ENCODE measurements at places on chromosomes 16 and 17. TPM values are rescaled to one million over a fixed set of nuclear protein-coding genes. Genes with fewer than 3 reads are reported as not detected.

The SLC16A11 gene
- total RNA-seq = not detected

The LGALS9B gene
- 1.5 TPM for total RNA-seq

The PPM1E gene
- total RNA-seq = 0.09 TPM

The RPL38 gene
- total RNA-seq = 708 TPM

The CDT1 gene
- total RNA-seq = 82.5 TPM

The VTN gene
- total RNA-seq = 0.22 TPM

The RFNG gene
- 26.4 TPM for total RNA-seq

The TAC4 gene
- not detected for total RNA-seq

The ATMIN gene
- 61.3 TPM for total RNA-seq

The CCL16 gene
- not detected for total RNA-seq

The FDXR gene
- 8.4 TPM for total RNA-seq

The TMIGD1 gene
- total RNA-seq = not detected

The CIBAR2 gene
- total RNA-seq = not detected

The SPATA32 gene
- total RNA-seq = 0.85 TPM

The KRTAP9-4 gene
- total RNA-seq = not detected

The TACO1 gene
- total RNA-seq = 15.4 TPM

The SETD1A gene
- 30.5 TPM for total RNA-seq

The HEATR9 gene
- not detected for total RNA-seq

The BCO1 gene
- total RNA-seq = 9.1 TPM

The RGS11 gene
- total RNA-seq = 1.7 TPM

The GINS2 gene
- 25.2 TPM for total RNA-seq

The RNF43 gene
- total RNA-seq = 2.9 TPM

The TRPV2 gene
- total RNA-seq = 1.0 TPM

The ASGR1 gene
- 0.26 TPM for total RNA-seq

The ADAP2 gene
- total RNA-seq = 2.1 TPM

The VPS9D1 gene
- total RNA-seq = 26.7 TPM

The UNC45B gene
- not detected for total RNA-seq

The RPH3AL gene
- 14.1 TPM for total RNA-seq

The NGFR gene
- 0.66 TPM for total RNA-seq

The PRR14 gene
- total RNA-seq = 47.4 TPM

The EVPLL gene
- total RNA-seq = 1.4 TPM

The TBC1D3G gene
- total RNA-seq = not detected

The ALDH3A1 gene
- total RNA-seq = 0.47 TPM

The PRAC1 gene
- not detected for total RNA-seq

The PRSS36 gene
- total RNA-seq = 1.6 TPM

The TBC1D3H gene
- total RNA-seq = not detected

The OTOP2 gene
- total RNA-seq = not detected

The ZG16B gene
- 15.5 TPM for total RNA-seq

The COL1A1 gene
- 9.4 TPM for total RNA-seq

Data from Calu3 (cell line).